ENCODE measurements at places on chromosomes 5 and 9.

DNA sequence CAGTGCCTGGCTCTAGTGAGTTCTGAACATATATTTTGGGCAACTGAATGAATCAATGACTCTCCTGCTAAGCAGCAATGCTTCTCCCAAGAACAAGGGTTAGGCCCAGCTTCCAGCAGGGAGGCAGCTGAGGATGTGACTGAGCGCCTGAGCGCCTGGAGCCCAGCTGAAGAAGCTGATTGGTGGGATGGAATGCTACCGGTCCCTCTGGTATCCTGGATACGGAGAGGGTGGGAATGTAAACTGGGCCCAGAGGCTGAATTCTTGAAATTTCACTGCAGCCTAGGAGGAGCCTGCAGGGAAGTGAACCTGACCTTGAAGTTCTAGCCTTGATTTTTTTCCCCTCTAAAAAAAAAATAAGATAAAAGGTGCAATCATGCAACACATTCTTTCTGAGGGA is 43.2 kb downstream of the WWC1 start:
- no peak for DNase-seq

DNA sequence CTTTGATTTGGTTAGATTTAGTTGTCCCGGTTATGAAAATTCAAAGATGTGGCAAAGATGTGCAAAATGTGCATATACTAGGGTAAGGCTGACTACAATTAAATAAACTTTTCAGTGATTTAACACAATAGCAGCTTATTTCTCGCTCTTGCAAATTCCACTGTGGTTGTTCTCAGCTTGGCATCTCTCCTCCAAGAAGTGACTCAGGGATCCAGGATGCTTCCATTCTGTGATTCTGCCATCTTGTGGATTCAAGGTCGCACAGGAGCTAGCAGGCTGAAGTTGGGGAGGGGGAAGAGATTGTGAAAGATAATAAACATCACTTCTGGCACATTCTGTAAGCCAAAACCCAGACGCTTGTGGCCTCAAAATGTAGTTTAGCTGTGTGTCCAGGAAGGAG is 60.1 kb upstream of the TGFBR1 start:
- no peak for DNase-seq

- no peak for DNase-seq
These were observed 10.3 kb downstream of the OCLN start for GRCh38 chr5:69502767-69503488.

DNA sequence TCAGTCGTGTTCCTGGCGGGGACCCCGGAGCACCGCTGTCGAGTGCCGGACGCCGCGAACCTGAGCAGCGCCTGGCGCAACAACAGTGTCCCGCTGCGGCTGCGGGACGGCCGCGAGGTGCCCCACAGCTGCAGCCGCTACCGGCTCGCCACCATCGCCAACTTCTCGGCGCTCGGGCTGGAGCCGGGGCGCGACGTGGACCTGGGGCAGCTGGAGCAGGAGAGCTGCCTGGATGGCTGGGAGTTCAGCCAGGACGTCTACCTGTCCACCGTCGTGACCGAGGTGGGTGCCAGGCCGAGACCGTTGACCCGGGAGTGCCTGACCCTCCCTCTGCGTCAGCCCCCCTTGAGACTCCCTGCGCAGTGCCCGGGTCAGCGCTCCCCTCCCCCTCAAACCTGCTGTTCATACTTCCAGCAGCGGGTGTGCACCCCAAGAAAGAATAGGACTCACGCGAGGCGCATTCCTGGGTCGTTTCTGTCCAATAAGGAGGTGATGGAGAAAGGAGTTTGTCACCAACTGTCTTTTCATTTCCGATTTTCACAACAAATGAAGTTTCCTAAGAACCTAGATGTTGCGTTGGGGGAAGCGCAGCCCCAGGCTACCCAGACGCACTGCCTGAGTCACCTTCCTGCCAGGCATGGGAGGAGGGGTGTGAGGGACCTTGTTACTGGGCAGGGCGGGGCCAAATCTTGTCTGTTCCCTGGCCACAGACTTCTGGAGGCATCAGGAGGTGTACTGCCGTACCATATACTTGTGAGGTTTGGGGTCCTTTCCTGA is 722 bp downstream of the SLC22A4 start:
- DNase-seq, result peak; percentile 82

DNA sequence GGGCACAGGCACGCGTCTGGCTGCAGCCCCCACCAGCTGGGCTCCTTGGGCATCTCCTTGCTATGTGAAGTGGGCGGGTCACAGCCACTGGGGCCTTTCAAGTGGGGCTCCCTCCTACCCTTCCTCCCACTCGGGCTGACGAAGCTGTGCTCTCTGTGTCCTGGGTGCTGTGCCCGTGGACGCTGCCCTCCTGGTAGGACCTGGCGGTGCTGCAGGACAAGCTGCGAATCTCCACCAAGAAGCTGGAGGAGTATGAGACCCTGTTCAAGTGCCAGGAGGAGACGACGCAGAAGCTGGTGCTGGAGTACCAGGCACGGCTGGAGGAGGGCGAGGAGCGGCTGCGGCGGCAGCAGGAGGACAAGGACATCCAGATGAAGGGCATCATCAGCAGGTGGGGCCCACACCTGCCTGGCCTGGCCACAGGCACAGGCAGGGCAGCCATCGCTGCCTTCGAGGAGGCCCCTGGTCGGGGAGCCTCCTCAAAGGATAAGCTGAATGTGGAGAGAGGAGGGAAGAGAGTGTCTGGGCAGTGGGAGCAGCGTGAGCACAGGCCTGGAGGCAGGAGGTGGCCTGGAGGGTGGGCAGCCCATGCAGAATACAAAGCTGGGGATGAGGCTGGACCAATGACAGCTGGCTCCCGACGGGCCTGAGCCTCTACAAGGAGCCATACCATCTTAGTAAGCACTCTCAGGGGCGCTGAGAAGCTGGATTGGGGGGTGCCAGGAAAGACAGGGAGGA is 124.7 kb downstream of the DAB2IP start:
- no peak for DNase-seq

- DNase-seq, result no peak
These were observed 201.7 kb downstream of the KDM4C start for GRCh38 chr9:6959270-6960000.

GRCh38 chr5:31671339-31671741 is 32.4 kb downstream of the PDZD2 start:
- DNase-seq, result no peak

DNA sequence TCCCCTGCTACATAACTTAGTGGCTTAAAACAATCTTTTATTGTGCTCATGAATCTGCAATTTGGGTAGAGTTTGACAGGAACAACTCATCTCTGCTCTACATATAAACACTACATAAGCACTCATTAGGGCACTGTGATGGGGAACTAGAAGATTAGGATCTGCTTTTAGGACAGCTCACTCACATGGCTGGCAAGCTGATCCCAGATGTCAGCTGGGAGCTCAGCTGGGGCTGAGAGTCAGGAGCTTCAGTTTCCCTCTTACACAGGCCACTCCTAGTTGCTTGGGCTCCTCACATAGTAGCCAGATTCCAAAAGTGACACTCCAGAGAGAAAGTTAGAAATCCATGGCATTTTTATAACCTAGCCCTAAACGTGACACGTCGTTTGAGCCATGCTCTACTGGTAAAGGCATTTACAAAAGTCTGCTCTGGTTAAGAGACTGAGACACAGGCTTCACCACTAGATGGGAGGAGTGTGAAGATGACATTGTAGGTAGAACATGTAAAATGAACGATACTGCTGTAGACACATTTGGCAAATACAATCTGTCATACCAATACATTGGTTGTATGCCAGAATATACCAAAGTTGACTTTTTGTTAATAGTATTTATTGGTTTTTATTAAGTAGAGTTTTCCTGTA is 23.6 kb downstream of the SCAI start:
- peak; percentile 23 for DNase-seq

DNA sequence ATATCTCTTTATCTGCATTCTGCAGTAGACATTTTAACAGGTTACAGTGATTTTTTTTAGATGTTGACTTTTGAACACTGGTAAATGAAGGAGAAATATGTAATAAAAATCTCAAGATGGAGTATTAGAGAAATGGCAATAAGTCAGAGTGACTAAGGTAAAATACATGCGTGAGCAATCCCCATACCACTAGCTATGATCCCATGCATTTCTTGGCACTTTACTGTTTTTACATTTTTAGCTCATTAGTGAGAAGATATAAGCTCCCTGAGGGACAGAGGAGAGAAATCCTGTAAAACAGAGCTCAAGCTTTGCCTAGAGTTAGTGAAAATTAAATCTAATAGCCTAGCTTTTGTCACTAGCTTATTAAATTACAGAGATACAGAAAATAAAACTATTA is 181.9 kb upstream of the TRPM3 start:
- DNase-seq, result no peak

- no peak for DNase-seq
These were observed 247.4 kb upstream of the RASA1 start for GRCh38 chr5:87020099-87020934.

DNA sequence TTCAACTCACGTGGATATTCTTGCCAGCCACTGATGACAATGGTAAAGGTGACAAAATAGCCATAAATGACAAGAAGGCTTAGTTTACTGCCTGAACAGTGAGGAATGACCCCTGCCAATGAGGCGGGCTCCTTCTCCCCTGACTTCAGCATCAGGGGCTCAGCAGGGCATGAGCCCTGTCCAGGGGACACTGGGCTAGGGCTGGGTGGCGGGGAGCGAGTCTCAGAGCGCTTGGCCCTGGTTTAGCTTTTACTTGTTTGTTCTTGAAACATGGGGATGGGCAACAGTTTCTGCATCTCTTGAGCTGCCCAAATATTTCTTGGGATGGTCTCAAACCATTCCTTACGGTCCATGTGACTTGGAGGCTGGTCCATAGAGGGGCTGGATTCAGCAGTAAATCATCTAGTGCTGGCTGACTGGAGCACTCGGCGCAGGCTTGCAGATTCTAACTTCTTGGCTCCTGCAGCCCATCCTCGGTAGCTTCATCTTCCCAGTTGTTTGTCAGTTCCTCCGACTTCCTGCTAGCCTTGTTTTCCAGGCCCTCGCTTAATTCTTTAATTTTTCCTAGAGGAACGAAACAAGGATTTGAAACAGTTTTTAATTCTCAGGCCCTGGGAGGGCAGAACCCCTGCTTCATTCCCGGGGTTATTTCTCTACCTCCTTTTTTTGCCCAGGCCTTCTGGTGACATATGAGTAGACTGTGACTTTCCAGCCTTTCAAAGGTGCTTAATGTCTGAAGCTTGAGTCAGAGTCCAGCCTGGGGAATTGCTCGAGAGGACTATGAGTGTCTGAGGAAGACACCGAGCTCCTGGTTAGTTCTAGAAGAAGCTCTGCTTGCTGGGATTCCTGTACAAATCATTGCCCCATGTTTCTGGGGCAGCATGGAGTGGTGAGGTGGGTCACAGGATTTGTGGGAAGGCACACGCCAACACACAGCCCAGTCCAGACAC is 4.5 kb upstream of the HMCN2 start:
- DNase-seq, result no peak

- DNase-seq, result no peak
These were observed 29.1 kb upstream of the MEIKIN start for GRCh38 chr5:131974622-131974955.
